ENCODE measurements at places on chromosomes 16 and 17.

- DNase-seq: no peak
Measured at GRCh38 chr17:77341069-77341541, 200.3 kb downstream of the SEC14L1 start.

GRCh38 chr16:86736502-86736901, 158.2 kb downstream of the FOXL1 start:
- no peak for DNase-seq

DNA sequence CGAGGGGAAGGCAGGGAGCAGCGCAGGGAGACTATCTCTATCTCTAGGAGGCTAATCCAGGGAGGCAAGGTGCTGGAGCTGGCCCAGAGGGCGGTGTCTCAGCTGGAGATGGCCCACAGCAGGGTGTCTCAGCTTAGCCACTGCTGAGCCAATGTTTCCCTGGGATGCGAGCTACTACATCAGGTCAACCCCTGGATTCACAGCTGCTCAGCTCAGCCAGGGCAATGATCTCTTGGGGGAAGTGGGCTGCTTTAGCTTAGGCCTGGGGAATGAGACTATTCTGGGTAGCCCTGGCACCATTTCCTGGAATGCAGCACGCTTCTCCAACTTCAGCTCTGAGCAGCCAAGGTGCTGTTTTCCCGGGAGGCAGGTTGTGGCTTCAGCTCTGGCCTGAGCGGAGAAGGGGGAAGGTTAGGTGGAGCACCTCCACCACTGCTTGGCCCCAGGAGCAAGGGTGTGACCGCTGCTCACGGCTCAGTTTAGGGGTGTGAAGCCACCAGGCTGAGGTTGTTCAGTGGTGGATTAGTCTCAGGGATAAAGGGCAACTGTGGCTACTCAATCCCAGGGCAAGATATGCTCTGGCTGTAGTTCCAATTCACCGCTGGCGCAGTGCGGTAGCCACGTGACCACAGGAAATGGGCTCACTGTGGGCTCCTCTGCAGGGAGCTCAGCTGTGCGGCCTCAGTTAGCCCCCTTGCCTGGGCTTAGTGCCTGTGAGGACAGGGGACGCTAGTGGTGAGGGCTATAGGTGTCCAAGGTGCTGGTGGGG, 5.2 kb upstream of the PRSS21 start:
- DNase-seq: no peak

DNA sequence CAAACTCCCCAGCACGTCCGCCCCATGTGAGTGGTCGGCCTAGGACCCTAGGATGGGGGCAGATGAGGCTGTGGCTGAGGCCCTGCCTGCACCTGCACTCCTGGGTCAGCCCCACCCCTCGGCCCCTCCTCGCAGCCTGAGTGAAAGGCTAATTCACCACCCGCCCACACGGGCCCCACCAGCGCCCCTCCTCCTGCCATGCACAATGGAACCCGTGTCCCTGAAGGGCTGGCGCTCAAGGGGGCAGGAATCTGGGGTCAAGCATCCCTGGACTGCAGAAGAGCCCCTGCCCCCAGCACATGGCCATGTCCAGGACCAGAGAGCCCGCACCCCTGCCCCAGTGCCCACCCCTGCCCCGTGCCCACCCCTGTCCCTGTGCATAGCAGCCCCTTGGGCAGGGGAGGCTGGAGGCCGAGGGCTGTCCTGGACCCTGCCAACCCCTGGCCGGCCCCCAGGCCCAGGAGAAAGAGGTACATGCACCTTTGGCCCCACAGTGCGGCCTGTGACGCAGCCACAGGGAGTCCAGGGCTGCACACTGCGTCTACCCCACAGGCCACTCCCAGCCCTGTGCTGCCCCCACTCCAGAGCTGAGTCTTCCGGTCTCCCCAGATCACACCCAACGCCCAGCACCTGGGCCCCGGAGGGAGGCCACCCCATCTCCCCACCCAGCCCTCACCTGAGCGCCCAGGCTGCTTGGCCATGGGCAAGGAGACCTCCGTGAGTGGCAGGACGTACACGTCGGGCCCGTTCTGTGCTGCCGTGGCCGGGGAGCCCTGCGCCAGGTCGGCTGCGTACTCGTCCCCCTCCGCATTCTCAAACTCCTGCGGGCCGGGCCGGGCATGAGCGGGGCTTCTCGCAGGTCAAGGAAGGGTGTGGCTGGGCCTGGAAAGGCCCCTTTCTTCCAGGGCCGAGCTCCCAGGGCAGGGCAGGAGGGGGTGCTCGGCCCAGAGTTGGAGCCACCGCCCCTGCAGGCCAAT, 34.6 kb upstream of the PVALEF start:
- DNase-seq: no peak

DNA sequence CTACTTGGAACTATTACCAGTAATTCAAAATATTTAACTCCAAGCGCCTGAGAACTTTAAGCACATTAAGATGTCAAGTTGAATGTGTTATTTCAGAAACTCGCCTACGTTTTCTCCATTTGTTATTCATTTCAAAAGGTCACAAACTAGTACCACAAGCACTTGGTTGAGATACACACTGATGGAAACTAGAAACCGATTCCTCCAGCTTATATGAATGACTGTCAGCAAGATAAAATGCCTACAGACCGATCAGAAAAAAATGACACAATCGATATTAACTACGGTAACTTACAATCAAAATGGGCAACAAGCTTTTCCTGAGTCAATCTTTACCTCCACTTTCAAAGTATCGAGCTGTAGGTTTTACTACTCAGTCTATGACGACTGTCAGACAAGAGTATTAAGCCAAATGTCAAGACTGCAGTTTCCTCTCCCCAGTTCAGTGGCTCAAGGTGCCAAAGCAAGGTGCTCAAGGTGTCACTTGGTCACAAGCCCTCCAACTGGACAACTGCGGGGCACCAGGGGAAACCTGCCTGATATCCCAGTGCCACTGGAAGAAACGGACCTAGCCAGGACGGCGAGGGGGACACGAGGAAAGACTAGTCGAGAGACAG, 678 bp downstream of the SRP68 start:
- DNase-seq: peak; percentile 27

DNA sequence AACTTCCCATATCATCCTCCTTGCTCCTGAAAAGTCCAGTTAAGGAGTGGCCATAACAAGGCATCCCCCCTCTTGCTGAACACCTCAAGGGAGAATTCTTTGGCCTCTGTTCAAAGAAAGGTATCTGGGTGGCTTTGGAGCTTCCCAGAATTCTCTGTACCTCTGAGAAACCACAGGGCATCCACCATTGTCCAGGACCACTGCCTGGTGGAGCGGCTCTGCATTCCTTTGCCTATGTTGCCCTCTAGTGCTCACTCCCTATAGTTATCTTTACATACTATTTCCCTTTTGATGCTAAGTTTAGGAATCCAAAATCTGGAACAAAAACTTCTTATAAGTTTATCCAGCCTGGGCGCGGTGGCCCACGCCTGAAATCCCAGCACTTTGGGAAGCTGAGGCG, 30.3 kb downstream of the CHD9NB start:
- DNase-seq: no peak

- peak; percentile 37 for DNase-seq
Measured at GRCh38 chr17:6639586-6640535, 650 bp downstream of the KIAA0753 start.

GRCh38 chr17:2710803-2711607, 559 bp downstream of the CLUH start:
- peak; percentile 55 for DNase-seq

- no peak for DNase-seq
Measured at GRCh38 chr17:63609816-63610573, 9.3 kb downstream of the TACO1 start.

GRCh38 chr16:57118461-57119084, 26.2 kb downstream of the CPNE2 start:
- DNase-seq: no peak

DNA sequence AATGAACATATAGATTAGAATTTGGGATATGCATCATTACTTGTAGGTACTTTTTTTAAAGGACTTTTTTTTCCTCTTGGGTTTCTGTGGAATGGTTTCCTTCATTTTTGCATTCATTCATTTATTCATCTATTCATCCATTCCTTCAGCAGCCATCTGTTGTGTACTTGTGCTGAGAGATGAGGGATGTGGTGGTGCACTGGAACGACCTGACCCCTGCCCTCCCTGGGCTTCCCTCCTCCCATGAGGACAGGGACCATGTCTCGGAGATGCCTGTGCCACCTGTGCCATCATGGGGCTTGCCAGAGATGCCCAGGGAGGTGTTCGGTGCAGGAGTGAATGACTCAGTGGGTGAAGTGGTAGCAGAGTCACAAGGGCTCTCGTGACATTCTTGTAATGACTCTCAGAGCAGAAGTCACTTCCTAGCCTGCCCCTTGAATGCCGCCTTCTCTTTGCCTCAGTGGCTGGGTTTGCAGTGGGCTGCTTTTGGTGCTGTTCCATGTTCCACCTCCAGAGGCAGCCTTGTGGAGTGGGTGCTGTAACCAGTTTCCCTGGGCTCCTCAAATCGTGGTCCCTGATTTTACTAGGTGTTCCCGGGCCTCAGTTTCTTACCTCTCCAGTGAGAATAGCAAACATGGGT, 43.9 kb downstream of the CLEC16A start:
- DNase-seq: peak; percentile 68

Data from stimulated activated CD4-positive, alpha-beta T cell treated with anti-CD3 and anti-CD28 coated beads, Interleukin-4, amount 100 ng/mL, for 1 hour (primary cell).